HS-27A (cell line): ENCODE measurements at places on chromosomes 4 and X.

DNA sequence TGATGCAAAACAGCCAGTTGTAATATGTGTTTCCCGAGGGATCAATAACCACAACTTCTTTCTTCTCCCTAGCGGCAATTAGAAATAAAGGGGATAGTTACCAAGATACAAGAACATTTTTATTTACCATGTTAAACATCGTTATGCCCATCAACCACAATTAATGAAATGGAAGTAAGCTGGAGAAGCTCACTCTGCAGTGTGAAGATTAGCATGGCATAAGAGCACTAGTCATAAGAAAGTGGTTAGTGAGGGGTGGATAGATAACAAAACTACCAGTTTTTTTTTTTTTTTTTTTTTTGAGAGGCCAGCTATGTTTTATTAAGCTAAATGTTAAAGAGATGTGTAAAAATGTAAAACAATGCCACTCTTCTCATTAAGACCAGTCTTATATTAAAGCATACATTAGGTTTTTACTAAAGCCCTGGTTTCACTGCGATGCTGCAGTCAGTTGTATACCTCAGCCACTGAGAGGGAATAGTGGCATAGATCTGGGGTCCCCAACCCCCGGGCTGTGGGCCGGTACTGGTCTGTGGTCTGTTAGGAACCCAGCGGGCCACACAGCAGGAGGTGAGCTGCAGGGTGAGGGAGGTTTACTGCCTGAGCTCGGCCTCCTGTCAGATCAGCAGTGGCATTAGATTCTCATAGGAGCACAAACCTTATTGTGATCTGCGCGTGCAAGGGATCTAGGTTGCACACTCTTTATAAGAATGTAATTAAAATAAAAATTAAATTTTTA is 27.9 kb upstream of the NFXL1 start:
- no peak for DNase-seq

DNA sequence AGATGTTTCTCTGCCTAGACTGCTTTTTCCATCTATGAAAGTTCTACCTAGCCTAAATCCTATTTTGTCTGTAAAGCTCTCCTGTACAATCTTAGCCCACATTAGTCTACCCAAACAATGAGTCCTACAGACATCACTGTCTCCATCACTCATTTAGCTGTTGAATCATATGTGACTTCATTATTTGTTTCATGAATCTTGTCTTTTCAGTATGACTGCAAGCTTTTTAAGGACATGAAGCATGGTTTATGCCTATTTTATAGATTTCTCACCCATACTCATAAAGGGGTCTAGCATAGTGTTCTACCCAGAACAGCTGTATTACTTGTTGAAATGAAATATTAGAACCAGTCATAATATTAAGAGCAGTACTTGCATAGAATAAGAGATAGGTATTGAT is 13.0 kb downstream of the AMMECR1 start:
- no peak for DNase-seq

- DNase-seq: no peak
Measured at GRCh38 chr4:48931459-48931858, 24.9 kb upstream of the OCIAD2 start.

DNA sequence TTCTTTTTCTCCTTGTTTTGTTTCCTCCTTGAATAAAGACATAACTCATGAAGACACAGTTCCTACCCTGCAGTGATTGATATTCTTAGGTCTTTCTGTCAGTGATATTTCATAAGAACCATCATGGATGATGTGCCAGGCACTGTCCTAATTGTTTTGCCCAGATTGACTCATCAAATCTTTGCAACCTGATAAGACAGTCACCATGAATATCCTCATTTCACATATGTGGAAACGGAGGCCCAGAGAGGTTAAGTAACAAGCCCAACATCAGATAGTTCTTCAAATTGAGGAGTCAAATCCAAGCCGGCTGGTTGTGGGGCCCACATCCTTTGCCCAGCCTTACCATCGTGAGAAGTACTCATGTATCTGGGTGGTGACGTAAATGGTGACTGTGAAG is 69.9 kb downstream of the SEL1L3 start:
- DNase-seq: no peak

DNA sequence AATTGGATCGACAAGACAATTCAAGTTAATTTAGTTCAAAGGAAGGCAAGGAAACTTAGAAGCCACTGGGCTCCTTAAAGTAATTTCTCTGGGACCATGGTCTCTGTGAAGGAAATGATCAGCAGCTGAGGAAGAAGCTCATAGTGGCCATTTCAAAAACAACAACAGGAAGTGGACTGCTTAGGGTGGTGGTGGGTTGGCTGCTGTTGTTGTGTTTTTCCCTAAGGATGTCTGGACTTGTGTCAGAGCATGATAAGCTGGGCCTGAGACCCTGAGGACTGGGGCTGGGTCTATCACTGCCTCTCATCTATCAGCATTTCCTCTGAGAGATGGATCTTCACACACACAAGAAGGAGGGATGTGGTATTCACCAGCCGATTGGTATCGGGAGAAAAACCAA is 18.3 kb downstream of the KDR start:
- DNase-seq: no peak

DNA sequence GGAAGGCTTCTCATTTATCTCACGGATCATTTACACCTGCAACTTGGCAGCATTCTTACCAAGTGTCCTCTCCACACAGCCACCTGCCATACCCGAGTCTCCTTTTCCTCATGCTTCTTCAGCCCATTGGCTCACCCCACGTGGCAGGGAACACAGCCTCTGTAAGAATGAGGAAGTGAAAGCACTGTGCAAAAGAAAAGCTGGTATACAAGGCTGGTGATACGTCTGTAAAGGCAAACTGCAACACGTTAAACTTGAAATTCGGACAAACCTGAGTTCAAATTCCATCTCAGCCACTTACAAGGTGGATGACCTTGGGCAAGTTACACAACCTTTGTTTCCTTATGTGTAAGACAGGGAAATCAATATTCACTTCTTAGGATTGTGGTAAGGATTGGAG is 164.0 kb upstream of the RASGEF1B start:
- no peak for DNase-seq

DNA sequence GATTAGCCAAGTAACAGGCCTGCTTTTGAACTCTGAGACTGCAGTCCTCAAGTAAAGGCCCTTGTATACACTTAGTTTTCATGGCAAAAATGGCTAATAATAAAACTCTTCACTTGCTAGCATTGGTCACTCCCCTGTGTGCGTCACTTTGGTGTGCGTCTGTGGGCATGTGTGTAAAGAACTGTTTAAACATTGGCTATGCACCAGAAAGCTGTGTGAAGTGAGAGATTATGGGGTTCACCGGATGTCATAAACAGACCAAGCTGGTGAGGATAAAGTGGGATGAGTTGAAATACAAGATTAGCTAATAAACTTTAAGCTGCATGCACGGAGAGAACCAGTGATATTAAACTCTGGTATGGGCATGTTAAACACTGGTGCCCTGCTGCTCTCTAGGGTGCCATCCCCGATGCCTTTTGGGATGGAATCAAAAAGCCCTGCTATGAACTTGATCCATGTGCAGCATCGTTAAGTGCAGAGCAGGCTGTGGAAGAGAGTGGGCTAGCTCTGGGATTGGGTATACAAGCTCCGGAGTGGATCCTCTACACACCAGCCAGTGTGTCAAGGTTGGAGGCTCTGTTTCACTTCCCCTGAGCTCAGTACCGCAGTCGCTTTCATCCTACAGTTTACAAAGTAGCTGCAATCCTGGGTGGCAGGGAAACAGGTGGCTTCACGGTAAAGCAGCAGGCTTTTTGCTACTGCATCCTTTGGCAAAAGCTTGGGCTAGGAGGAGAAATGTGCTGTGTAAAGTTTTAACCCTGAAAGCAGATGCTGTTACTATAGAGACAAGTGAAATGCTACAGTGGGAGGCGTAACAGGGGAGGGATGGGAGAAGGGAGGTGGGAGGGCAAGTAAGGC is 108.3 kb upstream of the SLC4A4 start:
- DNase-seq: no peak

GRCh38 chr4:26746802-26747213 is 113.8 kb upstream of the STIM2 start:
- no peak for DNase-seq

GRCh38 chrX:56343664-56344063 is 111.5 kb downstream of the KLF8 start:
- no peak for DNase-seq

DNA sequence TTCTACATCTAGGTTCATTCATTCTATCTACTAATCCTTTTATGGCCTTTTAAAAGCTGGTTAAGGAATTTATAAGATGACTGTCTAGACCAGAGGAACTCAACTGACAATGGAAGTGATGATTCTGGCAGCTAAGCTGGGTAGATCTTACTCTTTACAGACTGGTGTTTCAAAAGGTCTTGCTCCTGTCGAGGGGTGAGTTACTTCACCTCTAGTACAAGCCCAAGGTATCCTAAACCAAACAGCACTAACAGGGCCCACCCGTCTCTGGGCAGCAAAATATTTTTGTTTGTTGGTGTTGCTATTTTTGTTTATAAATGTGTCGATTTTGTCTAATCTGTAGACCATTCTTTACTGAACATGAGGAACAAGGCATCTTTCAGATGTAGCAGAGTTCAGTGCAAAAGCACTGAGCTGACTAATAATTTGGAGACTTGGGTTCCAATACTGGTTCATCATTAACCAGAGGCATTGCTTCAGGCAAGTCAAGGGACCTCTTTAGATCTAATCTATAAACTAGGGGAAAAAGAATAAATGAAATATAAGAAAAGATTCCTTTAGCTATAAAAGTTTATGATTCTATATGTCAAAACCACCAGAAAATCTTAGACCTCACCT is 90.3 kb upstream of the FRG1 start:
- DNase-seq: no peak

GRCh38 chr4:17033768-17034181 is 135.3 kb upstream of the LDB2 start:
- DNase-seq: no peak

DNA sequence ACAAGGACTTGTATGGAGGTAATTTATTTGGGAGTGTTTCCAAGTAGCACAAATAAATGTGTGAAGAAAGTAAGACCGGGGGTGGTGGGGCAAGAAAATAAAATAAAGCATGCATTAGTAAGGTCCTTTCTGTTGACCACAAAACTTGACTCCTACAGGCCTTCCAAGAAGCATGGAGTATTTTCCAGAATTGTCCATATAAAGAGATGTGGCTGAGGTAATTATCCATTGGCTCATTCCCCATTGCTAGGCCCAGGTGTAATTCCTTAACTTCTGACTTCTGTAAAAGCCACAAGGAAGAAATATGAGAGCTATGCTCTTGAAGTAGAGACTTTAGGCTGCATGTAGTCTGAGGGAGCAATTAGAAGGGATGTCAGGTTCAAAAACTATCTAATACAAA is 430.5 kb upstream of the PABPC4L start:
- DNase-seq: no peak

DNA sequence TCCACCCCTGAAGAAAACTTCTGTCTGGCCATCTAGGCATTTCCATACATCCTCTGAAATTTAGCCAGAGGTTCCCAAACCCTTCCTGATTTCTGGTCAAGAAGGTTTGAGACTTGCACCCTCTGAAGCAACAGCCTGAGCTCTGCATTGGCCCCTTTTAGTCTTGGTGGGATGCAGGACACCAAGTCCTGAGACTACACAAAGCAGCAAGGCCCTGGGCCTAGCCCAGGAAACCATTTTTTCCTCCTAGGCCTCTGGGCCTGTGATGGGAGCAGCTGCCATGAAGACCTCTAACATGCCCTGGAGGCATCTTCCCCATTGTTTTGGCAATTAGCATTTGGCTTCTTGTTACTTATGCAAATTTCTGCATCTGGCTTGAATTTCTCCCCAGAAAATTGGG is 196.6 kb downstream of the IL1RAPL2 start:
- DNase-seq: no peak

DNA sequence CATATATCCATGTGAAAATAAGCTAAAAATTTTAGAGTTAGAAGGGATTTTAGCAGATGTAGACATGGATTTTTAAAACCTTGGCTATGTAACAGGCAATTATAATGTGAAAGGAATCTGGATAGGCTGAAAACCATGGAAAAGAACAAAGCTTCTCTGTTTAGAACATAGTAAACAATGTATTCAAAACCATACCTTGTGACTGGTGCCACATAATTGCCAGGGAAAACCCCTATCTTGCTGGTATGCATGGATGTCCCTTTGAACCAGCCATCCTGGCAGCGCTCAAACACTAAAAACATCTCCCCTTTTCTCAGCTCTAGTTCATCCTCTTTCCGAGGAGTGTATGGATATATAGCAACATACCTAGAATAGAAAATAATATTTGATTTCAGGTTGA is 110.6 kb upstream of the CBR4 start:
- DNase-seq: no peak

DNA sequence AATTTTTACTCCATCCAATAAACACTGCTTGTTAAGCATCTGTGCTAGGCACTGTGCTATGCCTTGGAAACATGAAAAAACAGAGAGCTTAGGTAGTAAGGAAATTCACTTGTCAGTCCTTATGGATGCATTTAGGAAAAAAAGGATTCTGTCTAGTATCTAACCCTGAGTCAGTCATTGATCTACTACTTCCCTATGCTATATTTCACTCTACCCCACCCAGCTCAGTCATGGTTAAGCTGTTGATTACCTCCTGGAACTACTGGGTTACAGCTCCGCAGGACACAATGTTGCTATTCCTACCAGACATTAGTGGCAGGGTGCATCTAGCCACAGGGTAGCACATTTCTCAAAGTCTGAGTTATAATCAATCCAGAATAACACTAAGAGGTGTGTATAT is 2.9 kb upstream of the USP53 start:
- no peak for DNase-seq
